ENCODE measurements at places on chromosomes 3 and 15. TPM values are rescaled to one million over a fixed set of nuclear protein-coding genes. Genes with fewer than 3 reads are reported as not detected.

ZMYND10 gene
- 1.9 TPM for total RNA-seq

ALCAM gene
- 5.3 TPM for total RNA-seq

ARHGAP31 gene
- total RNA-seq, result 5.1 TPM

GOLGA8J gene
- total RNA-seq, result not detected

ZNF660 gene
- 0.47 TPM for total RNA-seq

COL6A5 gene
- total RNA-seq, result not detected

GP9 gene
- not detected for total RNA-seq

DNA sequence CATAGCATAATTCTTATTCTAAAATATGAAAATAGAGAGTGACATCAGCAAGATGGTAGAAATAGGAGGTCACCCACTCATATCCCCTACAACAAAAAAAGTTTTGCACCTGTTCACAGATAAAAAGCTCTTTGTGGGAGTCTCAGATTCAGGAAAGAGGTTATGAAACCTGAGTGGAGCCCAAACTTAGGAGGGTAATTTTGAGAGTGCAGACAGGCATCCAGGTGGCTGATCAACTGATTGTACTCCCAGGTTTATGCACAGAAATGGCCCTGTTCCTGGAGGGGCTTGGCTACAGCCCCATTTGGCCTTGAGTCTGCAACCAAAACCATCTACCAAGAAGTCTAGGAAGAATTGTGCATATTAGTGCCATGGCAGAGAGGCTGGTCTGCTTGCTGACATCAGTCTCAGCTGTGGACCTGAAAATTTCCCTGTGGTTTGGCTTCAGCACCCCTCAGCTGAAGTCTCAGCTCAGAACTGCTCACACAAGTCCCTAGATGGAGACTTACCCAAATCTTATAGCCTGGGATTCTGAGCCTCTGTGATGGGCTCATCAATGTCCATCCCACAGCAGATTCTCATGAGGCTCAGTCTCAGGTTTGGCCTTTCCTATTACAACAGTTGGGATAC, 291.6 kb downstream of the IL20RB start:
- no peak for DNase-seq

GRCh38 chr3:4724051-4724629, 231.0 kb downstream of the ITPR1 start:
- no peak for DNase-seq

DNA sequence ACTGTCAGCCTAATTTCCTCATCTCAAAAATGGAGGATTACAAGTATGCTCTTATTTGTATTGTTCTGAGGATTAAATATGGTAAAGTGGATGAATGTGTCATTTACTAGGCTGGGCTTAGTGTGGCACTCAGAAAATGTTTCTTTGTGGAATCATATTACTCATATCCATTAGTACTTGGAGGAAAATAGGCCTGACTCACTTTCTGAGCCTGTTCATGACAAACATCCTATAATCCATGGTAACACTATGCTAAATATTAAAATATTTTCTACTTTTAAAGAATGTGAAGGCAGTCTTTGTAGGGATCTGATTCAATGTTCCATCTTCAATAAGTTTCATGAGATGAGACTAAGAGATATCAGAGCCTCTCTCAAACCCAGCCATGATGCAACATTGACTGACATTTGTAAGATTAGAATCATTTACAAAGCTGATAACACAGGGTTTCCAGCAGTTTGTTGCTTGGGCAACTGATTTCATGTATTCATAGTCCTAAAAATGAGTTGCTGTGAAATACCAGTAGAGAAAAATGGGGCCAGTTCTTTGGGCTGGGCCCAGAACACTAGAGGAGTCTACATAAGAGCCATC, 1048.5 kb downstream of the NTRK3 start:
- no peak for DNase-seq

DNA sequence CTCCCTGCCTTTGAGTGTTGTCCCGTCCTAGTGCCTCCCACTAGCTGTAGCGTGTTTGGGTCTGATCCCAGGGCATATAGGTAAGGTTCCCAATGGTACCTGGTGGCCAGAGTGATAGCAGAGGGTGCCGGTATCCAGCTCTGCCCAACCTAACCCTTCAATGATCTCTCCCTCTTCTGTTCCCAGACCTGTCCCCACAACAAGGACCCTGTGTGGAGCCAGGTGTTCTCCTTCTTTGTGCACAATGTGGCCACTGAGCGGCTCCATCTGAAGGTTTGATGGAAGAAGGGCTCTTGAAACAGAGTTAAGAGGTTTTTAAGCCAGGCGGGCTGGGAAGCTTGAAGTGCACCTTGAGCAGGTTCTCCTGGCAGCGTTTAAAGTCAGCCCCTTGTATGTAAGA, 35.5 kb downstream of the ESYT3 start:
- no peak for DNase-seq

- DNase-seq, result no peak
Observed at GRCh38 chr3:186411994-186412393, 50.0 kb upstream of the DGKG start.
